Stimulated activated CD4-positive, alpha-beta T cell treated with anti-CD3 and anti-CD28 coated beads, Interleukin-15, amount 100 ng/mL, for 1 hour (primary cell): ENCODE measurements at places on chromosomes 2 and 18.

DNA sequence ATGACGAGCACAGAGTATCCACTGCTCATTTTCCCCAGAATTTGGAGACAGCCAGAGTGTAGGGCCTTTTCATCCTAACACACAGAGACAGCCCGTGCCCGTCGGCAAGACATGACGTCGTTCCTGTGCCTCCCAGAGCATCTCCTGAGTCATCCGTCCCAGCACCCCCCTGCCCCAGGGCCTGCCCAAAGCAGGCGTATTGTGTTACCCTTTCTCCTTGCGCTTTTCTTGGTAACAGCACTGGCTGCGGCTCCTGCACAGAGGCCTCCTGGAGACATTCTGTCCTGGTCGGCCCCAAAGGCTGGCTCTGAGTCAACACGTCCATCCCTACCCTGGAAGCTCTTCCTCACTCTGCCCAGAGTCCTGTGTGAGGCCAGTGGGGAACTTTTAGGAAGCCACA lies 217.1 kb downstream of the KLHL29 start:
- DNase-seq = no peak

DNA sequence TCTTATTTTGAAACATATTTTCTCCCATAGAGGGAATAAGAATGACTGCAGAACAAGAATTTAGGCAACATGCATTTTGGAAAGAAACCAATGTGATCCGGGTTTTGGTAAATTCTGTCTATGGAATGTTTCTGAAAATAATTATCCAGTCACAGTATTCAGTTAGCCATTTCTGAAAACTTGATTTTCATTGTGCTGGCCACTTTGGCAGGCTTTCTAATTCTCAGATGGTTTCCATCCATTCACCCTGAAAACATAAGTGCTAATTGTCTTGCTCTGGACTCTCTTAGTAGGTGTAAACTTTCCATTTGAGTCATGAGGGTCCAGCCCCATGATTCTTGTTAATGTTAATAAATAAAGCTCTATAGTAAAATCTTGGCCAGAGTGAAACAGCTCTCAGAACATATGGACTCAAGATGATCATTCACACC lies 176.5 kb downstream of the RBM43 start:
- DNase-seq = no peak

GRCh38 chr18:77108001-77108692 lies 24.4 kb downstream of the MBP start:
- DNase-seq = no peak

DNA sequence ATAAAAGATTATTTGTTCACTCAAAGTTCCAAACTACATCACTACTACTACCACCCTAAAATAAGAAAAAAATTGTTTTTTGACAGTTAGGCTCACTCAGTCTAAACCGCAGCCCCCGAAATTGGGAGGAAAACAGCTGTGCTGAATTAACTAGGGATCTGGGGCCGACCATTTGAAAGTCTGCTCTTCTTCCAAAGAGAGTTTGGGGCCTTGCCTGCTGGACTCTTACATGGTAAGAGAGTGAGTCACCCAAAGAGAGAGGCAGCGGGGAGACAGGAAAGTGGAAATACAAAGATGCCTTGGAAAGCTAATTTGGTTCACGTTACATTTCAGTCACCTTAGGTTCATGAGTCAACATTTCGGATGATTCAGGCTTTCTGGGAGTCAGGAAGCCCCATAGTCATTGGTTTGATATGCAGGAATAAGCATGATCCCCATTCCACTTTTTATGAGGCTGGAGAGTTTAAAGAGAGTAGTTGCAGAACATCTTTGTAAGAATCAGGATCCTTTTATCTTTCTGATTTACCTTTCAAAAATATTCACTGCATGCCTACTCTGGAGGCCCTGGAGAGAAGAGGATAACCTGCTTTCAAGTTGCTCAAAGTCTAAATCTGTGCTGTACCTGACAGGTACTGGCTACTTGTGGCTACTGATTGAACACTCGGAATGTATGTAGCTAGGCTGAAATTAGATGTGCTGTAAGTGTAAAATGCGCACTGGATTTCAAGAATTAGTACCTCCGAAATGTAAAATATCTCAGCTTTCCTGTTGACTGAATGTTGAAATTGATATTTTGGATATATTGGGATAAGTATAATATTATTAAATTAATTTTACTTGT lies 995 bp upstream of the RTN4 start:
- no peak for DNase-seq

- DNase-seq = no peak
Observed at GRCh38 chr2:214753455-214753854, 56.0 kb downstream of the BARD1 start.

GRCh38 chr2:202135091-202135874 lies 62.2 kb downstream of the KIAA2012 start:
- no peak for DNase-seq

DNA sequence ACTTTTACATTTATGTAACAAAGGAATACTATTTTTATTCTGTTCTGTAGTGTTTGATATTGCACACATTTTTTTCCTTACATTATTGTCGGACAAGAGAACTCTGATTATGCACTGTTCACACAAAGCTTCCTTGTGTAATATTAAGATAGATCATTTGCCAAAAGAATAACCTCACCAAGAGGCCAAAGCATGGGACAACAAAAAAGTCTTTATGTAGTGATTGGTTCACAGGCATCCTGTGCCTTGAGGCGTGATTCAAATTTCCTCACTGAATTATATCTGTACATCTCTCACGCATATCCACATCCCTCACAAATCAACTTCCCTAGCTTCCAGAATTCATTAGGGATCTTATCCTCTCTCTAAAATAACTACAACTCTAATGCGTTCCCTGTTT lies 642.7 kb downstream of the NR4A2 start:
- no peak for DNase-seq

DNA sequence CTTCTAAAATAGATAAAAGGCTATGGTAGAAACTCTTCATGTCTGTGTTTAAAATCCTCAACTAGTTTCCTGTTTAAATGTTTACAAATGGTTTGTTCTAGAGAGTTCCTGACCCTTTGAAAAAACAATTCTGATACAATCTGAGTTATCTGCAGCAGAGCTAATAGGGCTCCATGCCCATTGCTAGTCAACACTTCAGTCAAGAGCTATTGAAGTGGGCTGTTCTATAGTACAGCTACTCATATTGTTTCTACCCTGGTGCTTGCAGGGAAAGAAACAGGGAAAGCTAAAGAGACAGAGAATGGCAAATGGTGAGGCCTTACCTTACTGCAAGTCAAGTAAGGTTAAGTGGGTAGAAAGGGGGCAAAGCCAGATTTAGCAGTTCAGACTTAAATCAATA lies 112.3 kb upstream of the CAVIN2 start:
- DNase-seq = no peak

DNA sequence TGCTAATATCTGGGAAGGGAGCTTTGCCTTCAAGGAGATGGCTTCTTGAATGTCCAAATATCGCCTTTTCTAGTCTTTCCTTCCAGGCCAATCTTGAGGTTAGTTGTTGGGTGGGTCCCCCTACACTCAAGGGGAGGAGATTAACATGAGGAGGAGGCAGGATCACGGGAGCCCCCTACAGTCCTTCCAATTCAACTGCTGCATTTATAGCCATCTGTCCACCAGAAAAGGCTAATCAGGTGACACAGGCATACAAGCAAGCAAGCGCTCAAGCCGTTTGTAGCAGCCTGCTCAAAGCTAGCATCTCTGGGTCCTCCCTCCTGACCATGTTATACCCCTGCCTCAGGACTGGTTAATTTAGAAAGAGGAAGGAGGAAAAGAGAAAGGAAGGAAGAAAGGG lies 87.6 kb downstream of the MRPS9 start:
- DNase-seq = no peak

DNA sequence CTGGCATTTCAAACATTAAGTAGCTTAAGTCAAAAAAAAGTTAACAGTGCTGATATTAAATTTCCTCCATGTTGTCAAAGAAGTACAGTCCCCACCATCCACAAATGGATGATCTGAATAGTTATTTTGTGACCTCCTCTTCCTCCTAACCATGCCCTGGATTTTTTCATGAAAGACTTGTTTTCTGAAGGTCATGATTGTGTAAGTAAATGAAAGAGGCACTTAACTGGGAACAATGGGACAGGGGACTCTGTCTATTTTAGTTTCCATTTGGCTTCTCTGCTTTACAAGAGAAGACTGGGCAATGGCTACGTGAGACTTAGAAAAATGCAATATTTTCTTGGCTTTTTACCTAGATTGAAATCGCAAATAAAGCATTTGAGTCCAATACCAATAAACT lies 32.2 kb downstream of the PECR start:
- no peak for DNase-seq

DNA sequence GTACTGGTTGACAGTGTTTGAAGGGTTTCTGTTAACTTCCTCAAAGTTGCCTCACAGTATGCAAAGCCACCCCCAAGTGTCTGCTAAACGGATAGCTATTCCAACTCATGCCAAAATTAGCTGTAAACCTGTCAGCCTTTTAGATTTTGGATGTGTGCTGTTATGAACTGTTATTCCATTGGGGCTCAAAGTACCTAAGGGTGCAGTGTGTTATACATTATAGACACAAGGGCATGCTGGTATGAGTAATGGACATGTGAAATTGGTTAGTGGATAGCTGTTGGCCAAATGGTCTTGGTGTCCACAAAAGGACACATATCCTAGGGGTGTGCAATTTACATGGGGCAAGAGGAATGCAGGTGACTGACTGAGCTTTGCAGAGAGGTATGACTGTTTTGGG lies 33.7 kb upstream of the CCBE1 start:
- no peak for DNase-seq

DNA sequence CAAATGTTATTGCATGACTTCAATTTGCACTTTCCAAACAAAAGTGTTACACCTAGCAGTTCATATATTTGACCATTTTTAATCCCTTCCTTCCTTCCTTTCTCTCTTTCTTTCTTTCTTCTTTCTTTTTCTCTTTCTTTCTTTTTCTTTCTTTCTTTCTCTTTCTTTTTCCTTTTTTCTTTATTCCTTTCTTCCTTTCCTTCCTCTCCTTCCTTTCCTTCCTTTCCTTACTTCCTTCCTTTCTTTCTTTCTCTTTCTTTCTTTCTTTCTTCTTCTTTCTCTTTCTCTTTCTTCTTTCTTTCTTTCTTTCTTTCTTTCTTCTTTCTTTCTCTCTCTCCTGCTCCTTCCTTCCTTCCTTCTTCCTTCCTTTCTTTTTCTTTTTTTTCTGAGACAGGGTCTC lies 146.7 kb upstream of the ALKAL2 start:
- no peak for DNase-seq

- no peak for DNase-seq
Observed at GRCh38 chr2:127564429-127565260, 29.2 kb downstream of the MYO7B start.

GRCh38 chr2:98487806-98488189 lies 43.1 kb downstream of the INPP4A start:
- no peak for DNase-seq

GRCh38 chr2:96095116-96095636 lies 21.2 kb downstream of the ADRA2B start:
- DNase-seq = no peak
